ENCODE measurements at places on chromosomes 13 and 19. TPM values are rescaled to one million over a fixed set of nuclear protein-coding genes. Genes with fewer than 3 reads are reported as not detected.

Gene SULT2A1
- not detected for total RNA-seq

Gene KLK2
- 0.13 TPM for total RNA-seq

Gene FXYD7
- total RNA-seq: not detected

Gene FCHO1
- 18.8 TPM for total RNA-seq

Gene NOSIP
- total RNA-seq: 108 TPM

Gene HCN2
- 26.6 TPM for total RNA-seq

Gene CYP2F1
- total RNA-seq: not detected

Gene SIGLEC6
- not detected for total RNA-seq

Gene N4BP2L2
- 19.0 TPM for total RNA-seq

Gene CEACAM8
- total RNA-seq: not detected

Gene TMEM145
- total RNA-seq: 3.0 TPM

Gene BRME1
- total RNA-seq: 0.57 TPM

Gene BST2
- 0.12 TPM for total RNA-seq

Gene TEKTIP1
- total RNA-seq: 0.21 TPM

Gene FLT3LG
- 1.4 TPM for total RNA-seq

Gene ZNF85
- total RNA-seq: 0.13 TPM

Gene FCAR
- total RNA-seq: not detected

Gene KRTDAP
- total RNA-seq: not detected

Gene SHKBP1
- total RNA-seq: 135 TPM

Gene FLT1
- total RNA-seq: 0.03 TPM

Gene PSG2
- total RNA-seq: 0.07 TPM

Gene CFAP97D2
- total RNA-seq: not detected

Gene HCST
- 0.29 TPM for total RNA-seq

Gene CCDC194
- total RNA-seq: not detected

Gene CABP5
- not detected for total RNA-seq

Gene SBK3
- 2.2 TPM for total RNA-seq

Gene TRIP10
- total RNA-seq: 95.8 TPM

Gene ZNF208
- not detected for total RNA-seq

Gene S1PR5
- total RNA-seq: 1.2 TPM

Gene ECSIT
- total RNA-seq: 29.6 TPM

Gene EID2B
- total RNA-seq: 9.5 TPM

Gene BRCA2
- 3.6 TPM for total RNA-seq

Gene ZNF541
- 0.06 TPM for total RNA-seq

Gene KLK15
- not detected for total RNA-seq

Gene ZNF579
- total RNA-seq: 32.1 TPM

Gene EDNRB
- total RNA-seq: not detected

Gene POGLUT2
- 6.3 TPM for total RNA-seq

Gene VSTM2B
- not detected for total RNA-seq

Gene SWSAP1
- 1.6 TPM for total RNA-seq

Gene B3GNT8
- total RNA-seq: 0.13 TPM

Gene ATP8B3
- 1.9 TPM for total RNA-seq

Gene SUPT20H
- 20.5 TPM for total RNA-seq

Gene OLFM4
- total RNA-seq: not detected

Gene URAD
- not detected for total RNA-seq

Gene MPND
- total RNA-seq: 10.5 TPM

Gene COLGALT1
- 67.4 TPM for total RNA-seq

Gene KLHL1
- not detected for total RNA-seq
